Mesenteric fat pad (tissue), 1 donor: ENCODE measurements at places on chromosomes 6 and 20. TPM values are rescaled to one million over a fixed set of nuclear protein-coding genes. Genes with fewer than 3 reads are reported as not detected.

GLP1R gene
- total RNA-seq: not detected

SERPINB6 gene
- total RNA-seq: 127 TPM

SASH1 gene
- 143 TPM for total RNA-seq

VGLL2 gene
- total RNA-seq: not detected

GRCh38 chr6:13472976-13473767 is 14.2 kb downstream of the GFOD1 start:
- DNase-seq: peak; percentile 45

DNA sequence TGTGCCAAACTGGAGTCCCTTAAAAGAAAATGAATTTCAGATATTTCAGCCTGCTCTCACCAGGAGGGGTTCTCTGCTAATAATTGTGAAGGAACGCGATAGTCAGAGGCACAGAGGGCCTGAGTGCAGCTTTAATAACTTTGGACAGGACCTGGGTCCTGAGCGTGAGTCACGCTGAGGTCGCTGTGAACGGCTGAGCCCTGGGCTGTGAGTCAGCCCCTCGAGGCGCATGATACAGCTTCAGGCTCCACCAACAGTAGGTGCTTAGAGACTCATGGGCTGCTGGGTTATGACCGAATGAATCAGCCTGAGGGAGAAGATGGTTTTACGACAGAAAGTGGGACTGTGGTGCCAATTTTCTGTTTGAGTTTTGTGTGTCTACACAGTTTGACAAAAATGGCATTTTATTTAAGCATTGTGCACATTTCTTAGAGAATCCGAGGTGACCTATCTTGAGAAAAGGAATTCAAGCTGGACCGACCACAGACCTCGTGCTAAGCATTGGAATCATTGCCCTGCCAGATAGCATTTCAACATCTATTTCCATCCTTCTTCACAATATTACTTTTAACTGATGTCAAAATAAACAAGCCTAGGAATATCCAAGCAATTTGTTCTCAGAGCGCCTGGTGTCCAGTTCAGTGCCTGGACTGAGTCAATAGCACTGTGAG is 183.0 kb downstream of the THBS2 start:
- no peak for DNase-seq

GRCh38 chr20:13821876-13822275 is 37.0 kb downstream of the NDUFAF5 start:
- DNase-seq: no peak

DNA sequence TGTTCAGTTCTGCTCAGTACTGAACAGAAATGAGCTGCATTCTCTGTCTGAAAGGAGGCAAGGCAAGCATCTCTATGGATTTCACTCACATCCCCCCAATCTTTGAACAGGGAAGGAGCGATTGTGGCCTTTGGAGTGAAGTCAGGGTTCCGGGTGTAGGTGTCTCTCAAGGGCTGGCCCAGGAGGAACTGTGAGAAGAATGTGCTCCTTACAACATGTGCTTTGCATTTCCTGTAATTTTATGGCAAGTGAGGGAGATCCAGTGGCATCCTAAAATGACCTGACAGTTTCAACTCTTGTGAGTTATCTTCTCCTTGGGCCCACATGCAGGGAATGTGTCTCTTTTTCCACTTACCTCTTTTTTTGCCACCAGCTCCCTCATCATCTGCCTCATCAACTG is 63.0 kb upstream of the RIN2 start:
- no peak for DNase-seq

DNA sequence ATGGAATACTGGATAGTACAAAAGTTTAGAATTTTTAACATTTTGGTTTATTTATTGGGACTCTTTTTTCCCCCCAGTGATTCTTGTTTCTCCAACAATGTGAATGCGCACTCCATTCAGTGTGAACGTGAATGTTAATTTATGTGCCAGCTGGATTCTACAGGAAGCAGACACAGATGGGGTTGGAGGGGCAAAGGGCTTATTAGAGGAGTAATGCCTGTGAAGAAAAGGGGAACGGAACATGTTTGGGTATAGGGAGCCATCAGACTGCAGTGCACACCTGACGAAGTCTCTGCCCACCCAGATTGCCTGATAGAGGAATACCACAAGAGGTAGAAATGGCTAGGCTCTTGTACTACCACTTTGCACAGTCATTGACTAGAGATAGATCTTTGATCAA is 48.2 kb downstream of the PTPRA start:
- DNase-seq: no peak

GRCh38 chr6:5584078-5584482 is 322.8 kb downstream of the FARS2 start:
- DNase-seq: no peak

DNA sequence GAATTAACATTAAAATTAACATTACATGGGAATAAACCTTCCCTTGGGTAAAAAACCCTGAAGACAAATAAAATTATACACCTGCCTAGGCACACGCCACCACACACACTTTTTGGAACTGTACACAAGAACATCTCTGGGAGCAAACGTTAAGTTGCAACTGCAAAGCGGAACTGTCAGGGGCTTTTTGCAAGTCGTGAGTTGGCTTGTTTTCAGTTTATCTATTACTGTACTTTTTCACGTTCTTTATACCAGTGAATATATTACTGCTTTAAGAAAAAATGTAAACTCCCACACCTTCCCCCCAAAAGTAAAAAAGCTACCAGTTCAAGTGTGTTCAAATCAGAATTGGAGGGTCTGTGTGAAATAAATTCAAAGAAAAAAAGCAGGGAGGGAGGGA is 65.5 kb upstream of the NFATC2 start:
- DNase-seq: no peak

GRCh38 chr6:159525445-159526025 is 167.5 kb downstream of the SOD2 start:
- DNase-seq: no peak

- DNase-seq: no peak
Measured at GRCh38 chr6:100493206-100493888, 28.6 kb upstream of the SIM1 start.

DNA sequence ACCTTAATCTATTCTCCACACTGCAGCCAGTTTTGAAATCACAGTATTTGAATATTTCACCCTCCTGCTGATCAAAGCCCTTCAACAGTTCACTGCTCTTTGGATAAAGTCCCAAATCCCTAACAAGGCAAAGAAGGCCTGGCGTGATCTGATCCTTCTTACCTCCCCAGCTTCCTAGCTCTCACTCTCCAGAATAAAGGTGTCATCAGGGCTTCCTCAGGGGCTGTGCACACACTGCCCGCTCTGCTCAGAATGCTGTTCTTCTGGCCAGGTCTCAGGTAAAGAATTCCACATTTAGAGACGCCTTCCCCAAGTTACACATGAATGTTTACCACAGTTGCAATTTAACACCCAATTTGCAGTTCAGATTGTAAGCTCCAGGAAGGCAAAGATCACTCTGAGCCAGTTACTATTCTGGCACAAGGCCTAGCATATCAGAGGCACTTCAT is 58.9 kb upstream of the MCM9 start:
- DNase-seq: no peak

GRCh38 chr20:43977962-43978361 is 63.3 kb downstream of the TOX2 start:
- no peak for DNase-seq

GRCh38 chr20:52469128-52469527 is 277.5 kb upstream of the ZFP64 start:
- DNase-seq: no peak
